Stimulated activated CD4-positive, alpha-beta T cell treated with anti-CD3 and anti-CD28 coated beads, Interleukin-12 subunit alpha, Interleukin-12 subunit beta, amount 100 ng/mL, for 4 hours (primary cell): ENCODE measurements at places on chromosomes 5 and 9.

DNA sequence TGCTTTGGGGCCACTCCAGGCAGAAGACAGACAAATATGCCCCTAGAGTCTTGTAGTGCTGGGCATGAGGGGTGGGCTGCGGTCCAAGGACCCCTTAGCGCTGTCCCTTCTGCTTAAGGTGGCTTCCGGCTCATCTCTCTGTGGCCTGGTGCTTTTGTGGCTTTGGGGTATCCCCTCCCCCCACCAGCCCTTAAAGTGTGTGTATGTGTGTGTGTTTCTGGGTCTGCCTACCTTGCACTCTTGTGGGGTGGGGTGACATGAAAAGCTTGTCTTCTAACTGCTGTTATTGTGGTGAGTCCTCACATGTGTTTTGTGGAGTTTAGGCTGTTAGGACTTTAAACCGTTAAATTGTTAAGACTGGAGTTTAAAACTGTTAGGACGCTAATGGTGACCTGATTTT is 23.6 kb downstream of the MARCHF6 start:
- no peak for DNase-seq

- no peak for DNase-seq
Measured at GRCh38 chr5:154729613-154730012, 25.6 kb upstream of the LARP1 start.

- no peak for DNase-seq
Measured at GRCh38 chr5:164214698-164215097, 709.3 kb downstream of the MAT2B start.

DNA sequence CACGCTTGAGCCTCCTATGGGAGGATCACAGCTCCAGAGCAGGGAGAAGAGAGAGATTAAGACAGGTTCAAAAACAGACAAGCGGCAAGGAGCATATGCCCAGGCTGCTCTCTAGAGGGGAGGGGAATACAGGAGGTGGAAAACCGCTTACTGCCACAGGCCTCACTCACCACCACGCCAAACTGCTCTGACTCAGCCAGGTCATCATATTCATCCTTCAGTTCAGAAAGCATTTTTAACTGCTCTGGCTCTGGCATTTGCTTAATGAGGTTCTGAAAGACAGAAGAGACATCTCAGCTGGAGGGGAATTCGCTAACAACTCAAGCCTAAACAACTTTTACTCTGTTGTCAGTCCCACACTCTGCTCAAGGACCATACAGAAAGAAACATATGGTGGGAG is 40.1 kb downstream of the PCDHGC5 start:
- DNase-seq = no peak

GRCh38 chr5:151719228-151720000 is 32.7 kb upstream of the SPARC start:
- no peak for DNase-seq

- DNase-seq = no peak
Measured at GRCh38 chr9:130072515-130073235, 19.0 kb downstream of the GPR107 start.

DNA sequence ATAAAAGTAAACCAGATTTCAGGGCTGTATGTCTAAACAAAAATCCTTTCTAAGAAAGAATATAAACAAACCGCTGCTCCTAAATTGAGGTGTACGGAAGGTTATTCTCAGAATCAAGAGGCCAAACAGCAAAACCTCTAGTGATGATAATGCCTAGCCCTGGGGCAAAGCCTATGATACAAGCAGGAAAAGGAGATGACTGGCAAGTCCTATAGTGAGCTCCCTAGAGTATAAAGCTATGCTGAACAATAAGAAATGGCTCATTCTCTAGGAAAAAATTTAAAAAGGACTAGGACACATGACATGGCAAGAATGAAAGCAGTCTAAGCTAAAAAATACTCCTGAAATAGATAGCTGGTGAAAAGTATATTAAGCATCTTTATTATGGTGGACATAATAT is 187.1 kb downstream of the BNC2 start:
- no peak for DNase-seq

DNA sequence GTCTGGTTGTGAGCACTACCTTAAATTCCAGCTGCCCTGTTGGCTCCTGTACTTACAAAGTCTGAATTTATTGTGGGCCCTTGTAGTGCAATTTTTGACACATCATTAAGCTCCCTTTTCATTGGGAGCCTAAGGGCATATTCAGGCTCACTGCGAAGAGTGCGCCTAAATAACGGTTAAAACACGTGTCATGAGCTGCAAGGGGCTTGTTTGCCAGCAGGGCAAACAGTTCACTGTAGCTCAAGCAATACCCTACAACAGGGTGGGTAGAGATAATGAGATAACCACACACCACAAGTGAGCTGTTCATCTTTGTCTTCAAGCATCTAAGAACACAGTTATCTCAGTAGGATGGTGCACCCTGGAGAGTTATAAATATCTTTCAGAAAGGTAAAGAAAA is 214.2 kb downstream of the SLF1 start:
- DNase-seq = no peak

DNA sequence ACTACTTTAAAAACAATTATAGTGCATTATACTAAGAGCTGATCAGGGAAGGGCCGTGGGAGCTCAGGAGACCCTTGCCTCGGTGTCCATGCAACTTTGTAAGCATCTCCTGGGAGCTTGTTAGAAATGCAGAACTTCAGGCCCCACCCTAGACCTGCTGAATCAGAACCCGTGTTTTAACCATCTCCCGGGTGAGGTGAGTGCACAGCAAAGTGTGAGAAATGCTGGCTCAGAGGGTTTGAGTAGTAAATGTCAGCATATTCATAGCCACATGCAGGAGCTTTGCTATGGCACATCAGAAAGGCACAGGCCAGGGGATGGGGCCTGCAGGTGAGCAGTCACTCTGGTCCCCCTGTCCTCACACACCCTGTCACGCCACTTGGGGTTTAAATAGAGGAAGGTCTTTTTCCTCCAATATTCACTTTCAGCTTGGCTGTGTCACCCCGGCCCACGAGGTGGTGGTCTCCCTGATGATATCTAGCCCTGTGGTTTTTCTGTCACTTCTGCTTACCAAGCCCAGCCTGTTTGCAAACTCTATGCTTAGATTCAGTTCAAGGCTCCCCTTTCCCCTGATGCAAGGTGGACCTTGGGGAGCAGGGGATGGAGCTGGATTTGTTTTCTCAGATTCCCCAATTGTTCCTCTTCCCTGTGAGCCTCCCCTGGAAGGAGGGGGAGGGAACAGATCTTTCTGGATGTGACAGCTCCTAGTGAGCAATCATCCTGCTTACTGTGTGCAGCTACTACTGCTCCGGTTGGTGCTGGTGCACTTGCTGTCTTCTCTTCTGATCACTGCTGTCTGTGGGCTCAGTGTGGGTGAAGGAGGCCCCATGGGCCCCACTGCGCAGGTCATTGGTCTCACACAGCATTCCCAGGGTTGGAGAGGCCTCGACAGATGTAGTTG is 51.8 kb upstream of the TGFBR1 start:
- no peak for DNase-seq
